Stimulated activated CD8-positive, alpha-beta memory T cell treated with anti-CD3 and anti-CD28 coated beads, Interleukin-4, amount 100 ng/mL, for 1 hour (primary cell): ENCODE measurements at places on chromosomes 5 and 9.

DNA sequence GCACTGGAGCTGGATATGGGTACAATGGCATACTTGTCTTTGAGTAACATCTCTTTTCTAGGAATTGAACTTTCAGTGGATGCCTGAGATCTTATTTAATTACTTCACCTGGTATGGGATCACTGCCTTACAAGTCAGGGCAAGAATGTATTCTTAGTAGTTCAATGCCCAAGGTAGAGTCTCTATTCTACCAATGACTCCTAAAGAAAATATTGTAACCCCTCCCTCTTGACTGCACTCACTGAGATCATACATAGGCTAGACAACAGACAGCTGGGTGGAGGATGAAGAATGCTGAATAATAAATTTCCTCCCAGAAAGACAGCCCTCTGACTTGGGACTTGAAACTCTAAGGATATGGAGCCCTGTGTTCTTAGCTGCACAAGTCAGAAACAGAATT lies 1216.3 kb upstream of the ACO1 start:
- no peak for DNase-seq

DNA sequence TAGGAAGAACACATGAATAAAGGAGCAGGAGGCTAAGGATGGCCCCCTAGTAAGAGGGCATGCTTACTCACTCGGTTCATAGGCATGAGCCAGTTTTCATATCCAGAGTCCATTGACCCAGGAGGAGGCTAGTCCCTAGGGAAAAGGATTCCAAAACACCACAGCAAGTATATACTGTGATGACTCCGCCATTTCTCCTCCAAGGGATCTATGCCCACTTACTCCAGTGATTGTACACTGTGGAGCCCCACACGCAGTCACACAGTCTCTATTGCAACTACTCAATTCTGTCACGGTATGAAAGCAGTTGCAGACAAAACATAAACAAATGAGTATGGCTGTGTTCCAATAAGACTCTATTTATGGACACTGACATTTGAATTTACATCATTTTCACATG lies 117.7 kb upstream of the ALDH1B1 start:
- no peak for DNase-seq

DNA sequence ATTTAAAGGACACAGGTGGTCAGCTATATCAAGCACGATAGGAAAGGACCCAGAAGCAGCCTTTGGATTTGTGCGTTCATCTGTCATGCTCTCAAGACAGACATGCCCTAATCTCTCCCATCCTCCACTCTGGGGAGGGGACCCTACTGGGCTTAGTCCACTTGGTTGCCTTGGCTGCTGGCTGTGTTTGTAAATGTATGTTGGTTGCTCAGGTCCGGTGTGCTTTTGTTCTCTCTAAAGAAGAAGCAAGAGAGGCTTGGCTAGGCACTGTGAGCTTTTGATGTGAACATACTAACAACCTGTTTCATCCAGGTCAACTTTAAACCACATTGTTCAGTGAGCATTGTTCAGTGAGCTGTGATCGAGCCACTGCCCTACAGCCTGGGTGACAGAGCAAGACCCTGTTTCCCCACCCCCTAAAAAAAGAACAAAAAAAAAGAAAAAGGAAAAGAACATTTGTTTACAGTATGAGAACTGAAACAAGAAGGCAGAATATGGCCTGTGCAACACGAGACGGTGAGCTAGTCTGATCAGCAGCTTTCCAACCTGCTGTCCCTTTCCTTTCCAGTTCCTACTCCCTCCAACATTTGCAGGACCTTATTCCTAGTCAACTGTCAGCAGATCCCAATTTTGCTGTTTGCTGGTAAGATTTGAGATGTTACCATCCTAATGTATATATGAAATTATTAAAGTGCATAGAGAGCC lies 228.3 kb downstream of the ARHGAP26 start:
- no peak for DNase-seq

DNA sequence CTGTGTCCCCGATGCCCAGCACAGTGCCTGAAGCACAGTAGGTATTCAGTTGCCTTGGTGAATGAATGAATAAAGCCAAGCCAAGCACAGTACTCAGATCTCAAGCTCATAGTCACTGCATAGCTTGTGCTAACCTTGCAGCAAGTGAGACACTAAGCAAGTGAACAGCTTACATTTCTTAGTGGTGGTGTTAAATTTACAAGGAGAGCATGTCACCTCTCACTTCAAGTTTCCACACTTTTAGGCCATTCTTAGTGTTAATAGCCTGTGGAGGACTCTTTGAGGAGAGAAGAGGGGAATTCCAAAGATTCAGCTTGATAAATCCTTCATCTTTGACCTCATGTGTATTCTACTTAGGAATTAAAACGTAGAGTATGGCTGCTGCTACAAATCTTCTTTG lies 104.7 kb downstream of the C9orf152 start:
- no peak for DNase-seq

DNA sequence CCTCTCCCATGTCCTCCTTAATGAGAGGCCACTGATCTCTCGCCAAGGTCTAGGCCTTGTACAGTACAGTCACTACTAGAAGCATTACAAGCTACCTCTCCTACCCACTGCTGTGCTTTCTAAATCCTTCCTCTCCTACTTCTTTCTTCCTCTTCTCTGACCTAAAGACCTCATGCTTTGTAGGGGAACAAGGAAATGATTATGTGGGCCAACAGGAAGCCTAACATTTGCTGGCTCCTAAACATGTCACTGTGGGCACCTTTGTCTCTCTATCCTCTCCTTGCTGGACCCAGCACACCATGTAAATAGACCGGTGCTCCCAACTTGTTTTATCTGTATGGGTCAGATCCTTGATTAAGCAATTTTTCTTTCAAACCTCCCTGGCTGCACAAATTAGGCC lies 16.7 kb downstream of the SLC28A3 start:
- DNase-seq = no peak

DNA sequence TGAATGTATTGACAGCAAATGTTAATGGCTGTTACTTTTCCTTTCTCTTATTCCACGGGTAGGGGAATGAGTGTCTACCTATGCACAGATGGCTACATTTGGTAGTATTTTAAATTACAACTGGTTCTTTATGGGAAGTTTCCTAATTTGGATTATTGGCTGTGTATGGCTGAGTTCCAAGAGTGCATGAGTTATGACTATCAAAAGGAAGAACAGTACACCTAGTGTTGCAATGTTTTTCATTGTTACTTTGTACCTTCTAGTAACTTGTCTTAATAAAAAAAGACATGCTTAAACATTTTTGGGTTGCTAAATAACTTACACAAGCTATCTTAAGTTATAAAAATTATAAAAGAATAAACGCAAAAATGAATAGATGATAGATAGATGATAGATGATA lies 35.8 kb upstream of the MAMDC2 start:
- DNase-seq = no peak

DNA sequence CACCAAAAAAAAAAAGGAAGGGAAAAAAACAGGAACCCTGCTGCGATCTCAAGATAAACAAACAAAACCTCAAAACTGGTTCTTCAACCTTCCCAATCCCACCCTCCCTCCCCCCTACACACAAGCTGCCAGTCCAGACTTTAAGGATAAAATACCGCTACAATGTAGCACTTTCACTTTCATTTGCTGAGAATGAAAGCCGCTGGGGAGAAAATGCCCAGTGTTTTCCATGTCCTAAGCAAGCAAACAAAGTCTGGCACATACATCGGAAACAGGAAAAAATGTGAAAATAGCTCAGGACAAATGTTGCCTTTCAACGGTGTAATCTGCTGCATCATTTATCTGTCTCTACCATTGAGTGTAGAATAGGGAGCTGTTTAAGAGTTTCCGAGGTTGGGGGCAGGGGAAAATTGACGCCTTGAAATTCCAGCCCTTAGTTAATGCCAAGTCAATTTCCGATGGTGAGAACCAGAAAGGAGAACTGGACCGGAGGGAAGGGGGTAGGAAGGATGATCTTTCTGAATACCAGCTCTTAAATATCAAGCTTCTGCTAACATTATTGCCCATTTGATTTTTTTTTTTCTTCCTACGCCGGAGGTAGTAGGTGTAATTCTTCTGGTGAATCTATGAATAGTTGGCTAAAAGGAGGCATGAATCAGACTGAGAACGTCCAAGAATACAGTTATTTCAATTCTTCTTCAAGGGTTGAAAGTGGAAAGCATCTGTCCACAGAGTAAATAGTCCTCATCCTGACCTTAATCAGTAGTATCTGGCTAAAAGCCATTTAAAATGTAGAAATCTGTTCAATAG lies 1.2 kb upstream of the ADAMTS6 start:
- no peak for DNase-seq

DNA sequence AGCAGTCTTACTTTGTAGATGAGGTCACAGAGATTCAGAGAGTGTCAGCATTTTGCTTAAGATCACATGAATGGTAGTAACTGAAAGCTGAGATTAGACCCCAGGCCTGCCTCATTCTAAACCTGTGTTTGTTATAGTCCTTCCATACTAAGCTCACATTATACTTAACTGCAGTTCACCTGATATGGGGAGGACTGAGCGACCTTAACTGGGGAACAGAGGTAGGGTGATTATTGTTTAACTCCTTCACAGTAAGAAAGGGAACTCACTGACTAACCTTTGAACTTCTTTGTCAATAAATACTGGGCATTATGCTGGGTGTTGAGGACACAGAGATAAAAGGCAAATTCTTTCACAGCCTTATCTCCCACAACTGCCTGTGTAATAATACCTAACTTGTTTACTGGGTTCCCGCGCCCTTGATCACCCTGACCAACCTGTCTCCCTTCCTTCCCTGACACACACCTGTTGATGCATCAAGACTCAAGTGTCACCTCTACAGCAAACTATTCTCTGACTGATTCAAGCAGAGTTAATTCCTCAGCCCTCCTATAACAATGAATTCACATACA lies 27.2 kb downstream of the DEPDC1B start:
- DNase-seq = no peak

DNA sequence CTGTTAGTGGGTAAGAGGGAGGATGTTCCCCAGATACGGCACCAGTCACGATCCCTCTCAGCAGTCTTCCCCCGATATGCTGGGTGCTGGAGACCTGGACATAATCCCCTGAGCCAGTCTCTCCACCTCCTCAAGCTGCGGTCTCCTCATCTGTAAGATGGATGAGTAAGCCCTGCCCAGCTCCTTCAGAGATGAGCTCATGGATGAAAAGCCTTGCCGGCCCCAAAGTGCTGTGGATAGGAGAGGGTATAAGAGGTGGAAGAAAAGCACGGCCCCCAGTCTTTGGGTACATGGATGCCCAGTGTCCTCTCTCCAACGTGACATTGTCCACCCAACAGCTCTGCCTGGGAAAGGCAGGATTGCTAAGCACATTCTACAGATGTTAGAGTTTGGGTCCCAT lies 4.5 kb downstream of the CAMK2A start:
- DNase-seq = no peak

DNA sequence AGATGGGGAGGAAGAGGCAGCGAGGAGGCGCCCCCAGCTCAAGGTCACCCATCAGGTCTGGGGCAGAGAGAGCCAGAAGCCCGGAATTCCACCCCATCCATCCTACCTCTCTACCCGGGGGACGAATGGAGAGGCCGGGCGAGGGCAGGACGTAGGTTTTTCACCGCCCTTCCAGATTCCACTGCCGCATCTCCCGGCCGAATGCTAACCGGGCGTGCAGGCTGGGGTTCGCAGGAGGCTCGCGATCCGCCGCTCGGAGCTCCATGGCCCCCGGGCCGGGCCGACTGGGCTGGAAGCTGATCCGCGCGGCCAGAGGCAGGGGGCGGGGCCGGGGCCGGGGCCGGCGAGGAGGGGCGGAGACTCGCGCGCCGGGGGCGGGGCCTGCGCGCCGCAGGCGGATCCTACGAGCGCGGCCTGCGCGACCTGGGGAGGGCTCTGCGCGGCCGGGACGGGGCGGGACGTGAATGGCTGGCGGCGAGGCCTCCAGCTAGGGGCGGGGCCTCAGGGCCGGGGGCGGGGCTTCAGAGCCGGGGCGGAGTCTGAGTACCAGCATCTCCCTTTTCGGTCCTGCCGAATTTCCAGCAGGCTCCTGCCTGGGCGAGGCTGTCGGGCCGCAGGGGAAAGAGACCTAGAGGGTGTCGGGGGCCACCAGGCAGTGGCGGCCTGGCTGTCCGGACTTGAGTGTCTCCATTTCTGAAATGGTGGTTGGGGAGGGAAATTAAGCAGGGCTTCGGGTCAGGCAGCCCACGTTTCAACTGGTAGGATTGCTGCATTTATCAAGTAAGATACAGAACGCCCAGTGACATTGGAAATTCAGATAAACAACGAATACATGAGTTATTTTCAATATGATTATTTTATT lies at the start of gene ST6GALNAC4:
TSS of gene ST6GALNAC4 (minus strand) at position 322 of the 862 bp plus-strand sequence. CDS start 622 bp downstream, outside the sequence.
- DNase-seq = peak; percentile 91

GRCh38 chr9:131593091-131593820 lies 47.9 kb downstream of the PRRT1B start:
- no peak for DNase-seq

DNA sequence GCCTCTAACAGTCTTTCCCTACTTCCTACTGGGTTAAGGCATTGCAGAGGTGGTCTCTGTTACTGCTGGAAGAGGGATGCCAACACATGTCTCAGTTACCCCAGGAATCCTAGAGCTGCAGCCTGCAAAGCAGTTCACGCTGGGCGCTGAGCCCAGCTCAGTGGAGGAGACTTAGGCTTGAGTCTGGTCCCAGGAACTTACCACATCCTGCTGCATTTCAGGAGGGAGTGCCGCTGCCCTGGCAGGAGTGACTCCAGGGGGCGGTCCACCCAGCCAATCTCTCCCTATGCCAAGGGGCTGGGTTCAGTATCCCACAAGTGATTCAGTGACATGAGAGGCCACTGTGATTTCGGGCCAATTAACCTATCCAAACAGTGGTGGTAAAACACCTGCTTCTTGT lies 7.6 kb downstream of the TTC16 start:
- DNase-seq = no peak

- DNase-seq = no peak
Observed at GRCh38 chr9:72633966-72634365, 112.6 kb downstream of the TMC1 start.

GRCh38 chr9:93292664-93293328 lies 108.9 kb downstream of the WNK2 start:
- no peak for DNase-seq

- DNase-seq = no peak
Observed at GRCh38 chr9:85215961-85216360, 525.8 kb downstream of the AGTPBP1 start.

DNA sequence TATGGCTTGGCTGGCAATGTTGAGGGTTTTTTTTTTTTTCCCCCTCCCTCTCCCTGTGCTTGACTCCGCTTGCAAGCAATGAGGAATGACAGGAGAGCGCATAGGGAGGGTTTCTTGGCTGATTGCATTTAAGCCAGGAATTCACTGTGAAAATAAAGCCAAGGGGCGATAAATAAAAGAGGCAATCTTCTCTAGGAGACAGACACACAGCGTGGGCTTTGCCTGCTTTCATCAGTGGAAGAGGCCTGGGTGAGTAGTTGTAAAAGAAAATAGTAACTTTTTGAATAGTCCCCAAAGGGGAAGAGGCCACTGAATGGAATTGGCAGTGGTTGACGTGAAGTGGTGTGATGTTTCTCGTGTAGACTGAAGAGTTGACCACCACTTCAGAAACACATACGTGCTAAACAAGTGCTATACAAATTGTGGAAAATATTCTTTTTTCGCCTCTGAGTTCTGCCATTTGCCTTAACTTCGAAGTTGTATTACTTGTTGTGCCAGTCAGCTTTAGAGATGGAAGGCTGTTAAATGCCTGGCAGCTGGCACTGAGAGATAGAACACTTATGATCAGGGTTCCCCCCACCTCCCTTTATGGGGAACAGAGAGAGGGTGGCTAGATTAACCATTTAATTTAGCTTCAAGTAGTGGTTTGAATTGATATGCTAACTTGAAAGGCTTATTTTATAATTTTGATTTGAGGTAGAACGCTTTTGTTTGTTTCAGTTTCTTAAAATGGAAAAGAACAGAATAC lies 3.0 kb downstream of the ZSWIM6 start:
- DNase-seq = no peak
